Effector CD8-positive, alpha-beta T cell (primary cell): ENCODE measurements at places on chromosomes 5 and 9.

GRCh38 chr5:6720561-6720921, 7.3 kb downstream of the TENT4A start:
- no peak for DNase-seq

GRCh38 chr5:55699041-55699688, 13.0 kb downstream of the SLC38A9 start:
- no peak for DNase-seq

DNA sequence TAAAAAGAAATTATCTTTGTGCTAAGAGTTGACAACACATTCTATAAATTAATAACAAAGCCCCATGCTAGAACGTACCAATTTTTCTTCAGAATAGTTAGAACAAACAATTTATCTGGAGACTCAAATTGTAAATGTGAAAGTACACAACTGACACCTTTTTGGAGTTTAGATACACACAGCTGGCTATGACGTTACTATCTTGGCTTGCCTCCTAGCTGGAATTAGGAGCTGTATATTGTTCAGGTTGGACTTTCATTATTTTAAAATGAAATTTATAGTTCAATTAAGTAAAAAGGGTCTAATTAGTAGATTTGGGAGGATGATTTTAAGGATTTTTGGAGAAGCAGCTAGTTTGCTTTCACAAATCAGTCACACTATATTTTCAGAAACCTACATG, 393.9 kb upstream of the RIOK2 start:
- no peak for DNase-seq

DNA sequence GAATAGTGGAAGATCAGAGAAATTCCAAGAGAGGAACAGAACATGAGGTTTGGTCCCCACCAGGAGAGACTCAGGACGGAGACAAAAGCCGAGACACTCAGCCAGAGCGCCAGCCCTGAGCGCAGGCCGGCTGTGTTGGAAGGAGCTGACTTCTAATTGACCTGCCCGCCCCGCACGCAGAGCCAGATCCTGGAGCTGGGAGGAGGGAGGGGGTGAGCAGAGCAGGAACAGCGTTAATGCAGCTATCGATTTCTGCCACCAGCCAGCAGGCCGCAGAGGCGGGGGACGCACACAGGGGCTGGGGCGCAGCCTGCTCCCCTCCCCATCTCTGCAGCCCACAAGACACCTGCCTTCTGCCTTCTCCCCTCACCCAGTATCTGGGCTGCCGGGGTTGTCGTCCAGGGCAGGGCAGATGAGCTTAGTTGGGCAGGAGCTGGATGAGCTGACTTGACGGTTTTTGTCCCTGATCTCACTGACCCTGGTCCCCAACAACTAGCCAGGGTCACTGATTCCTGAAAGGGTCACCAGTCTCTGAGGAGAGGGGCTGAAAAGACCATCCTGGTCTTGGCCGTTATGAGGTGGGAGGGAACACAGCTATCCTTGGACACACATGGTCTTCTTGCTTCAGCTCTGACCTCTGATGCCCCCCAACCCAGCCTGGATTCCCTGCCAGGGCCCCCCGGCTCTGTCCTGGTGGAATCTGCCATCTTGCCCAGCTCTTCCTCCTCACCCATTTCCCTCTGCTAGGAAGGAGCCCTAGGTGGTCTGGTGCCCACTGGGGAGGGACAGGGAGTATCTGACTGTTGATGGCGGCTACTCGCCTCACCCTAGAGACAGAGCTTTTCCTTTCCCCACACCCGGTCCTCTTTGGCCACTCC, 29.8 kb downstream of the CXXC5 start:
- no peak for DNase-seq

DNA sequence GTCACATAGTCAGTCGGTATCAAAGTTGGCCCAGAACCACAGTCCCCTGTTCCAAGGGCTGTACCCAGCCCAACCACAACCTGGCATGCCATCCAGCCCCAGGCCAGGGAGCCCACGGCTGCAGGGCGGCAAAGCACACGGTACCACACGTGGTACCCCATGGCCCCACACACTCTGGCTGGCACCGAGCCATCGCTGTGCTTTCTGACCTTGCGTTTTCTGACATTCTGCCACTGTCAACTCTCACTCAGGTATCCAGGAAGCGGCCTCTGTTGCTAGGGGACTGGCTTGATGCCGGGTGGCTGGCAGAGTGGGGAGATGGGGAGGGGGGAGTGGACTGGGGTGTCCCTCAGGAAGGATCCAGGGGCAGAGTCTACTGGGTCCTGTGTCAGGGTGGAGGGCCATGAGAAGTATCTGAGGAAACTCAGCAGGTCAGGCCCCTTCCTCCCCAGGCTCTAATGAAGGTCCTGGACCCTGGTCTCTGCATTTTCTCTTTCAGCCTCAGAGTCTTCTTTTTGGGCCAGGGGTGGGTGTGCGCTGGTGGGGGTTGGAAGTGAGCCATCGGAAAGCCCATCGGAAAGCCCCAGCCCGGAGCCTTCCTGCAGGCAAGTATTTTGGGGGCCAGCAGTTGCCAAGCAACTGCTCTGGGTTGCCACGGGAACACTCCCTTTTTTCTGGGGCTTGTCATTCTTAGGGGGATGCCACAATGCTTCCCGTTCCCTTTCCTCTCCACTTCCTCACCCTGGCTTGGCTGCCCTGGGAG, 21.0 kb upstream of the RALGDS start:
- DNase-seq, result peak; percentile 64

DNA sequence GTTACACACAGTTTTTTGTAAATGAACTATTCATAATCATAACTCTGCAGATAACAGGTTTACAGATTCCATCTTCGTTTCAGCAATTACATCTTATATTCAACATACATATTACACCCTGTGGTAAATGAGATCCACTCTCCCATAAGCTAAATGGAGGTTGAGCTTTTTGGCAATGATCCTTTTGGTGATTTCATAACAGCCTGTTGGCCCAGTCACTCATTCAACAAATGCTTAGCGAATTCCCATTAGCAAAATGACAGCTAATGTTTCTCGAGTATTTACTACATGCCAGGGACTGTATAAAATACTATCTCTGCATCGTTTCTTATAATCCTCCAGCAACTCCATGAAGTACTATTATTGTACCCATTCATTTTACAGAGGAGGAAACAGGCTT, 25.4 kb upstream of the AGXT2 start:
- DNase-seq, result no peak

DNA sequence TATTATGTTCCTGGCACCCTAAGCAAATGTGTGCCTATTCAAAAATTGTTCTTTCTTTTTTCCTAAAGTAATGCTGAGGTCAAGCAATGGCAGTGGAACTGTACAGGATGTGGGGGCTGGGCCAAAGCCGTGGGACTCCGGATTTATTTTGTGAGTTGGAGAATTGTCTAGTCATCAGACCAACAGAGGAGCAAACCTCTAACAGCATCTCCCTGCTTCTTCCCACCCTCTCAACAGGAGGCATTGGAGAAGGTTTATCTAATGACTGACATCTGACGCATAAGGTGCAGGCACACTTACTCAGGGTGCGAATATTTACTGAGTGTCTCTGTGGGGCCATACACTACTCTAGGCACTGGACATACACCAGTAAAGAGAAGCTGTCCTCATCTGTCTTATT, 38.6 kb downstream of the MARCHF11 start:
- DNase-seq, result no peak

GRCh38 chr5:95487880-95488279, 66.9 kb downstream of the SKIC3 start:
- DNase-seq, result no peak

DNA sequence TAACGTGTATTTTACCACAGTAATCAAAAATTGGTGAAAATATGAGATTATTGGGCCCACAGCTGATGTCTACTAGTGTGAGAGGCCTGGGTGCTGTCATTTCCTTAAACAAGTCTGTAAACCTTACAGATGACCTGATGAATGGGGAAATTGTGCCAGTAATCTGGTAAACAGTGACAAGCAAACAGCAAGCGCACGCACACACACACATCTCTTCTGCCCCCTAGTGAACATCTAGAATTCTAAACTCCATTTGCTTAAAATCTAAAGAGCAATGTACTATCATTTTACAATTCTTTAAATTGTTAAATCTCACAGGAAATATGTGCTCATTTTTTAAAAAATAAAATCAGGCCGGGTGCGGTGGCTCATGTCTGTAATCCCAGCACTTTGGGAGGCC, 7.5 kb upstream of the RAPGEF1 start:
- no peak for DNase-seq

- DNase-seq, result no peak
These were observed 4.0 kb downstream of the IL7R start for GRCh38 chr5:35860686-35861085.

DNA sequence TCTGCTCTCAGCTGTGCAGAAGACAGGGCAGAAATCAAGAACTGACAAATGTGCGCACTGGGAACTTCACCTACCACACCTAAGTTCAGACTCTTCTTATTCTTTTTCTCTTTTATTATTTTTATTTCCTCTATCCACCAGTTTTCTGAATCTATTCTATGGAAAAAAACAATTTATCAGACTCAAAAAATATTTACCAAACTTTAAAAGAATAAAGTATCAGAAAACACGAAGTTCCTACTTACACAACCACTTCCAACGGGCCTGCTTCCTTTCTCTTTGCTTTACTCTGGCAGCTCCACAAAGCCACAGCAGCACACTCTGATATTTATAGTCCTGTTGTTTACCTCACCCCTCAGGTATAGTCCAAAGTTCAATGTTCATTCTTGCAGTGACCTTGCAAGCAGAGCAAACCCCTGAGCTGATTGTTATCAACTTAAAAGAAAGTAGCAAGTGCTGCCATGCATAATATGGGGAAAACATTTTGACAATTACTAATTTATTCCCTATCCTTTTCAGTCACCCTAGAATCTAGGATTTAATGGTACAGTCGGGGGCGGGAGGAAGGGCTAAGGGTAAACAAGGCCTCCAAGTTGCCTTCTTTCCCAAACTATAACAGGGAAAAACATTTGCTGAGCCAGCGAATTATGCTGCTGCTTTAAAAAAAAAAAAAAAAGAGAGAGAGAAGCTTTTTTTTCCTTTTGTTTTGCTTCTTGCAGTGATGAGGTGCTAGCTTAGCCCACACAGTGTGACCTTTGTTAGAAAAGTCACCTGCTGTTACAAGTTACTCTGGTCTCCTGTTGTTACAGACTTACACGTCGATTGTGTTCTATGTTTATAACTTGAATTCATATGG, at the start of gene SELENOP:
Gene SELENOP (minus strand): TSS at position 302 of the 856 bp plus-strand sequence. CDS start 3,539 bp downstream, outside the sequence.
- DNase-seq, result no peak

GRCh38 chr9:132885720-132886333, 7.1 kb downstream of the SPACA9 start:
- DNase-seq, result no peak

DNA sequence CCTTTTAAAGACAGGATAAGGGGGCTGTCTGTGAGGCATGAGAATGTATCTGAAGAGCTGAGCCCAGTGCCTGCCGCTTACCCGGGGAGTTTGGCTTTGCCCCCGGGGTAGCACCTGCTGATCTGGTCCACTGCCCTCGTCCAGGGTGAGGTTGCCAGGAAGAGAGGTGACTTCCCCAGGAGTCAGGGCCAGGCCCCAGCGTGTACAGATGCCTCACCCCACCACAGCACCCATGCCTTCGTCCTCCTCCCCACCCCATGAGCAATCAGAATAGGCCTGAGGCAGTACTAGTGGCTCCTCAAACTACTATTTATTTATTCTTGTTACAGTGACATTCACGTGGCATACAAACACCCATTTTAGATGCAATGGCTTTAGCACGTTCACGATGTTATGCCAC, 15.7 kb upstream of the AIF1L start:
- no peak for DNase-seq

DNA sequence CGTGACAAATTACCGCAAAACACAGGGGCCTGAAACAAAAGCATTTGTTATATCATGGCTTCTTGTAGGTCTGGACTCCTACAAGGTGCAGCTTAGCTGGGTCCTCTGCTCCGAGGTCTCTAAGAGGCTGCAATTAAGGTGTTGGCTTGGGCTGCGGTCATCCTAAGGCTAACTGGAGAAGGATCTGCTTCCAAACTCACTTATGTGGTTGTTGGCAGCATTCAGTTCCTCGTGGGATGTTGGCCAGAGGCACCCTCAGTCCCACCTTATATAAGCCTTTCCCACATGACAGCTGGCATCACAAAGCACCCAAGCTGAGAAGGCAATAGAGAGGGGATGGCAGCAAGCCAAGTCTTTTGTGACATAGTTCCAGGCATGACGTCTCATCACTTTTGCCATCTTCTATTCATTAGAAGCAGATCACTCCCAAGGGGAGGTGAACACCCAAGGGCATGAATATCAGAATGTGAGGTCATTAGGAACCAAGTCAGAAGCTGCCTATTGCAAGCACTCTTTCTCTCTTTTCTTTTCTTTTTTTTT, 47.9 kb upstream of the ZBTB43 start:
- DNase-seq, result no peak

DNA sequence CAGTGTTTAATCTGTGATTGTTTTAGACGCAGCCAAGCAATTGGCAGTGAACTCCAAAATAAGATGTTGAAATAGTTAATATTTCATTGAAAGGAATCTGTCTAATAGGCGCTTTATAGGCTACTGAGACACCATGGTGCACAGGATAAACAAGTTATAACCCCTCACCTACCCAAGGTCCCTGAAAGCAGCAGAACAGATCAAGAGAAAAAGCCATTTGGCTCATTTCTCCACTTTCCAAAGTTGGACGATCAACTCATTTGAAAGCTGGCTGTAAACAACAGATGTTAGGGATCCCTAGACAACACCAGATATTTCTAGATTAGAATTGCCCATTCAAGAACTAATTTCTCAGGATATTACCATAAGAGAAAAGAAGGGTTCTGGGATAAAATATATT, 4.9 kb downstream of the PUM3 start:
- DNase-seq, result no peak

DNA sequence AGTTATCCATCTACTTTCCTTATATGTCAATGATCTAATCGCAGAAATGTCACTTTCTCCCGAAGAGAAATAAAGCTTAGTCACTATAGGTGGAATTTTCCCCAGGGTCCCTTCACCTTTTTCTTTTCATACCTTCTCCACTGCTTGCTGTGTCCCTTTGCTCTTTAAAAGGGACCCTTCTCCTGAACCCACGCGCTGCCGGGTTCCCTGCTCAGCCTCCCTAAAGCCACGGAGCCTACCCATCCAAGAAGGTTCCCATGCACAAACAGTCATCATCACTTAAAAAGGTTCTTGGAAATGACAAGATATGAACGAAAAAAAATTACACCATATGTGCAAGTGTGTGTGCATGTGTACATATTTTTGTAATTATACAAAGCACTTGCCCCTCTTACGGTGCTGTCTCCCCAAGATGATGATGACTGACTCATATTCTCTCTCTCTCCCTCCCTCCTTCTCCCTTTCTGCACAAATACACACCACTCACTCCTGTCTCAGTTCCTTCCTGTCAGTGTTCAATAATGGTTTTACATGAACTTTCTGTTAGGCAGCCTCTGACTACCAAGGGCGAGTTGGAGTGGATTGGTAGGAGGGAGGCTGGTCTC, 1.5 kb upstream of the PTPRD start:
- DNase-seq, result no peak
